Suppressor macrophage treated with lipopolysaccharide for 1 hour (primary cell): ENCODE measurements at places on chromosomes 12 and 14.
A peak's percentile ranks its signal among the peaks of the same experiment; 100 is the strongest.

DNA sequence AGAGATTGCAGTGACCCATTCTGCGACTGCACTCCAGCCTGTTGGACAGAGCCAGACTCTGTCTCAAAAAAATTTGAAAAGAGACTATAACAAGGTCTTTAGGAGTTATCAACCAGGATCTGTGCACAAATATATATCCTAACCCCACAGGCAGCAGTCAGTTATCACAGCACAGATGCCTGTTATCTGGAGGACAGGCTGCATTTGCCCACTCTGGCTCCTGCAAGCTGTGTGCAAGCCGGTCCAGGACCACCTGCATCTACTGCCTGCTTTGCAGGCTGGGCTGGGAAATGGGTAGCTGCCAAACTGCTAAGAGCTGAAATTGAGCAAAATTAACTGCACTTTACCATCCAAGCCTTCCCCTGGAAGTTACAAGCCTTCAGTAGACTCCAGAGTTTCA, 21.4 kb upstream of the RCOR1 start:
- no peak for DNase-seq

- no peak for DNase-seq
Observed at GRCh38 chr14:33567023-33567728, 383.7 kb downstream of the EGLN3 start.

DNA sequence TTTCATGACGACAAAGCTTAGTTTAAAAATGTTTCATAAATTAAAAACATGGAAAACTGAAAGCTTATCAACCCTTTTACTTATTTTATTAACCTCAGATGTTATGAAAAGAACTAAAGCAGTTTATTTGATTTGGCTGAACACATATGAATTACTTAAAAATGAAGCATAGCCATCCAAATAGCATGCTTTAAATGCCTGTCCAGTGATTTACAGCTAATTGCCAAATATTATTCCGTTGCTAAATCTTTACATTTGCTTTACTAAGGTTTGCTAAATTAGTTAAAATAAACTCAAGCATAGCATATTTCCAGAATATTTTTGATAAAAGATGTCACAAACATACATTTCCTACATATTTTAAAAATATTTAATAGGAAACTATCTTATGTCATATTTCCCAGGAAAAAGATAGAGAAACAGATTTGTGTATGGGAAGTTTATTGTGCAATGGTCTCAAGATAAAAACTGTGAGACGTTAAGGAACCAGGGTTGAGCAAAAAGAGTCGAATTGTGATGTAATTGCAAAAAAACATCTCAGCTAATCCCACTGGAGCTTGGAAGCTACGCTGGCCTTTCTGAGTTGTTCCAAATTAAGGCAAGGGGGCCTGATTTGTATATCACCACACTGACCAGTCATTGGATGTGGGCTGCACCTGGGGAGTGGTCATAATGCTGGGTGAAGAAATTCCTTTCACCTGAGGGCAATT, 25.8 kb downstream of the GPR135 start:
- no peak for DNase-seq

GRCh38 chr12:1474041-1474573, 120.3 kb downstream of the FBXL14 start:
- peak; percentile 62 for DNase-seq

GRCh38 chr14:67111022-67111421, 78.2 kb upstream of the GARIN2 start:
- DNase-seq = no peak

DNA sequence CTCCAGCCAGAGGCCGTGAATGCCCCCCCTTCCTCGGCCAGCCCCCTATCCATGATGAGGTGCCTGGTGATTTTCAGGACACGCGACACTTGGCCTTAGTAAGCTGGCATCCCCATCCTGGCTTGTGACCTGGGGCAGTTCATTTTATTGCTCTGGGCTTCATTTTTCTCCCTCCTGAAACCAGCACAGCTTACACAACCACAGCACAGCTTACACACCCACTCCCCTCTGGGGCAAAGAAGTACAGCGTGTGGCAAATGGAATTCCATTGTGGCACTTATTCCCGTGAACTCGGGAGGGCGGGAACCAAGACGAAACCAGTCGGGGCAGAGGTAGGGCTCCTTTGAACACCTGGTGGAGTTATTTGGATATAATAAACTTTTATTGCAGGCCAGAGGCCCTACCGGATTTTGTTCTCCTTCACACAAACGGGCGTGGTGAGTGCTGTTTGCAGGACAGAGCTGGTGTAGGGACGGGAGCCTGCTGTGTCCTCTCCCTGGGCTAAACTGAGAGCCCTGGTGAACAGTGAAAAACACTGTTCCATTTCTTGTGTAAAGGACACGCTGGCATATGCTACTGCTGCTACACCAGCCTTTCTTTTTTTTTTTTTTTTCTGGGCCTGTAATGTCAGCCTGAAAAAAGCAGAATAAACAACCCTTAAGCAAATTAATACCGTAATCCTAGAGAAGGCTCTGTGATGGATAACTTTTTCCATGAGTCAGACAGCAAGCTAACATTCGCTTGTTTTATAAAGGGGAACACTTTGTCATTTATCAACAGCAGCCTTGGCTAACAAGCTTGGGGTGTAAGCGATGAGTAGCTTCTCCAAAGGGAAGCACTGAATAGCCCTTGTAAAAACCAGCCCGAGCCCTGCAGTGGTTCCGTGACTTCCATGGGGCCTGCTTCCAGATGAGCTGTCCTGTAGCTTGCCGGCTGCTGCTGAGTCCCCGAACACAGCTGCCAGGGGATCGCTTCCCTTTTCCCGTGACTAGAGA, 29.3 kb downstream of the CD9 start:
- DNase-seq = peak; percentile 92

- no peak for DNase-seq
Observed at GRCh38 chr14:38175658-38176057, 32.0 kb upstream of the SSTR1 start.

DNA sequence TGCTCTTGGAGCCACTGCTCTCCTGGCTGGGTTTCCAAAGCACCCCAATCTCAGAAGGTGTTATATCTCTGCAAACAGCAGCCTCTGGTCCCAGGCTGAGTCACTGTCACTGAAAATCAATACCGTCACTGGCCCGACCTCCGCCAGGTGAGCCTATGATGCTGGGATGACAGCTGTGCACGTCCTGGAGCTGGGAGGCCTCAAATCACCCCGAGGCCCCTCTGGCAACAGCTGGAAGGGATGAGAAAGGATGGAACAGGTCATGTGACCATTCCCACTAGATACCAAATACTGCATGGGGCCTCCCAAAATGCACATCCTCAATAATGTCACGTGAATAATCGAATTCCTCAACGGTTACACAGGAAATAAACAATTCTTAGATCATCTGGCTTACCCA, 190.8 kb downstream of the TTC7B start:
- DNase-seq = no peak

DNA sequence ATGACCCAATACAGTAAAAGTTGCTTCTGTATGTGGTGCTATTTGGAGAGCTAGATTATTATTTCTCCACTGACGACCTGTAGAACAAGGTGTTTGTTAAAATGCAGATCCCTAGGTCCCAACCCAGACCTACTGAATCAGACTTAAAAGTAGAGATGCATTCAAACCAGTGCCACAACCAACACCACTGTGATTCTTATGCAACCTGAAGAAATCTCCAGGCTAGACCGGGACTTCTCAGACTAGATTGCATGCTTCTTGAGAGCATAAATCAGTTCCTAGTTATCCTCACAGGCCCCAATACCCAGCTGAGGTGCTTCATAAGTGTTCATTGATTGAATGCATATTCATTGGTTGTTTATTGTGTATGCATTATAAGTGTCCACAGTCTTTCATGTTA, 78.2 kb downstream of the SPTSSA start:
- no peak for DNase-seq

GRCh38 chr12:68479896-68480291, 130.8 kb upstream of the RAP1B start:
- DNase-seq = peak; percentile 29

GRCh38 chr14:32933629-32934072, 5.0 kb upstream of the NPAS3 start:
- no peak for DNase-seq

DNA sequence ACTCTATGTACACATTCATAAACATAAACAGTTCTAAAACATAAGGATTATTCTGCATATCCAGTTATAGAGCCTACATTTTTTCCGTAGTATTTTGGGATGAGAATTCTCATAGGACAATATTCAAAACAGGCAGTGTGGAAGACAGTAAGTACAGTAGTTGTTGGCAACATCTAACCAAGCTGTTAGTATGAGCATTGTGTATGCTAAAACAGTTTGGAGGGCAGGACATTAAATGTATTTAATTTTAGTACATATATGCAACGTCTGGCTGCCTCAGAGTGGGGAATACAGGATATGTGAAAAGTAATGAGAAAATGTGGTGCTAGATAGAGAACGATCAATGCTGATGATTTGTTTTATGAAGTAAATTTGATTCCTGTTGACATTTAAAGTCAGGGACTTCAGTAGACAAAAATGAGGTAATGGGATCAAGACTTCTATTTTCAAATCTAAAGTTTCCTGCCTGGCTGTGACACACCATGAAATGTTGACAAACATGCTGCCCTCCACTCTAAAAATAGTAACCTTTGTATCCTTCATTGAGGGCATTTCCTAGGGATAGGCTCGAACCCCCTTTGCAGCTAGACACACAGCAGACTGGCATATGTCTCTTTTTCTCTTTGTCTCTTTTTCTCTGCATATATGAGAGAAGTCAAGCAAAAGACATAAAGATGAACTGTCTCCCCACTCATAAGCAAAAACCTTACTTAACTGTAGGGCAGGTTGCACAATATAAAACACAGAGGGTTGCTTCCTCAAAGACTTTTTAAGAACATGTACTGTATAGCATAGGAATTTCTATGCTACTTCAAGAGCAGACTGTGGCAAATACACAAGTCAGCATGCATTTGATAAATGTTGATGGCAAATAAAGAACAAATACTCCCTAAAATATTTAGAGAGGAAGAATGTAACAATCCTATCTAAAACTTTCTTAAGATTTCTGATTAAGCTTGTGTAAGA, 75.5 kb upstream of the GTF2A1 start:
- peak; percentile 37 for DNase-seq

DNA sequence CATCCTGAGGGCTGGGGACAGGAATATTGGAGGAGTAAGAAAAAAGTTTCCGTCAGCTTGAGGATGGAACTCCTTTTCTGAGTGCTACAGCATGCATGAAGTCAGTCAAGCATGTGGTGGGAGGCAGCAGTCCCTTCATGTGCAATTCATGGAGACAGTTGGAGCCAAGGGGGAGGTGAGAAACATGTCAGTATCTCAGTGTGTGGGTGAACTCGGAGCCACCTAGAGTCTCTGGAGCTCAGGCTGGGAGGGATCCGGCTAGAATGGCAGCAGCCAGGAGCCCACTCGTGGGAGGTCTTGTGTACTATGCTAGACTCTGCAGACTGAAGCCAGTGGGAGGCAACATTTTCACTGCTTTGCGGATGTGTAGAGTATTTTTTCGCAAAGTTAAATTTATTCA, 60.3 kb downstream of the AVPR1A start:
- no peak for DNase-seq
